ENCODE measurements at places on chromosomes 7 and 10.

DNA sequence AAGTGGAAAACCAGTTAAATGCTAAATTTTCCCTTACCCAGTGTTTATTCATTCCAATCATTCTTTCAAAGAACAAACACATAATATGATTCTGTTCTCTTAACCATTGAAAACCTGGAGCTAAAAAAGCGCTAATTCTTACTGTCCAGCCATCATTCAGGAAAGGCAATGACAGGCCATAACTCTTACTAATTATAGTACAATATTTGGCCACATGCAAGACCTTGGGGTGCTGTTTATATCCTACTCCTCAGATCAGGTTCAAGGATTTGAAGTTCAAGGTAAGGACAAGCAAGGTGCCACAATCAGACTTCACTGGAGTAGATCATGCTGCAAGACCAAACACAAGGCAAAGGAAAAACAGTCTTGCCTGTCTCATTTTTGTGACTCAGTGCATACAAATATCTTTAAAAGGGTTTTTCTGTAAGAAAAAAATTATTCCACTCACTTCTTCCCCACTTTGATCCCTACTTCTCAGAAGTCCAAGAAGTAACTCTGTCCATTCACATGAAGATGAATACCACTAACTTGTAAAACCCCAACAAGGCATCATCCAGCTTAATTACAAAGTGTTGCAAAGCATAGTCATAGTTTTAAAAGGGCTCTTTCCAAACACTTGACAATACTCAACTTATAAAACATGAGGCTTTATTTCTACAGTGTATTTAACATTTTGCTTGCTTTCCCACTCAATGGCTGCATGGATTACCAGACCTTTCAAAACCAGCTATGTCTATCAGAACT is 153.0 kb downstream of the DOCK4 start:
- DNase-seq: no peak

DNA sequence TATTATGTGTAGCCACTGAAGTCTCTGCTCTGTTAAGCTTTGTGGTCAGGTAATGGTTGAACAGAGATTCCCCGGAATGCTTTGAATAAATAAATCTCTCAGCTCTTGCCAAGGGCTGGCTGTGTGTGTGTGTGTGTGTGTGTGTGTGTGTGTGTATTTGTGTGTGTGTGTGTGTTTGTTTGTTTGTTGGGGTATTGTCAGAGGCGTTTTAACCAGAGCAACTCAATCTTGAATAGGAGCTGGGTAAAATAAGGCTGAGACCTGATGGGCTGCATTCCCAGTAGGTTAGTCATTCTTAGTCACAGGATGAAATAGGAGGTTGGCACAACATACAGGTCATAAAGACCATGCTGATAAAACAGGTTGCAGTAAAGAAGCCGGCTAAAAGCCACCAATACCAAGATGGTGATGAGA is 256.2 kb upstream of the CACNA2D1 start:
- no peak for DNase-seq

GRCh38 chr10:48541144-48541795 is 63.6 kb downstream of the ARHGAP22 start:
- DNase-seq: no peak

GRCh38 chr7:151806204-151806603 is 70.7 kb downstream of the PRKAG2 start:
- DNase-seq: no peak

- no peak for DNase-seq
Observed at GRCh38 chr7:71735961-71736556, 604.1 kb downstream of the GALNT17 start.

DNA sequence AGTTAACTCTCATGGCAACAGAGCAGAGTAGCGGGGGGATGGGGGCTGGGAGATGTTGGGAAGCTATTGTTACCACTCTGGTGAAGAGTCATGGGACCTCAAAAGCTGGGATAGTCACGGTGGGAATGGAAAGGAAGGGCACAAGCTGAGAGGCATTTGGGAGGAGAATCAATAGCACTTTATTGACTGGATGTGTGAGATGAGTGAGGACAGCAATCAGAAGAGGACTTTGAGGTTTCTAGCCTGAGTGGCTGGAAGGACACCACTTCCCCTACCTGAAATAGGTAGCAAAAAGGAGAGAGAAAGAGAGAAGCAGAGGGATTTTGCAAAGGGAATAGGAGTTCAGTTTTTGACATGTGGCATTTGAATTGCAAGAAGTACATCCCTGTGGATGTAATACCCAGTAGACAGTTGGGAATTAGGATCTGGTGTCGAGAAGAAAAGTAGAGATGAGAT is 27.2 kb downstream of the SCD start:
- no peak for DNase-seq

GRCh38 chr10:98086837-98087708 is 47.4 kb upstream of the R3HCC1L start:
- DNase-seq: no peak

DNA sequence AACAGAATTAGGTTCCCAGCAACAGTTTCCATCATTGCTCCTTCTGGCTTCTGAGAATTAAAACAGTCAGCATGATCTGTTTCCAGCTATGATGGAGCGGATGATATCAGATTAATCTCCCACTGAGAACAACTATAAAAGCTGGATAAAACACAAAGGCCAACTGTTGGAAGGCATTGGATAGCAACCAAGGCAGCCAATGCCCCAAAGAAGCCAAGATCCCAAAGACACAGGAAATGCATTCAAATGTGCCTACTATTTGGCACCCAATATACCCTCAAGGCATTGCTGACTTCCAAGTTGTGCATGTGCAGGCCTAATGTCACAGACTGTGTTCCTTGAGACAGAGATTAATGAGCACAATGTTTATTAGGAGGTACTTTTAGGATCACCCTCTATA is 259.3 kb downstream of the ARHGAP12 start:
- no peak for DNase-seq

GRCh38 chr10:128525444-128525843 is 399.2 kb upstream of the MKI67 start:
- no peak for DNase-seq

DNA sequence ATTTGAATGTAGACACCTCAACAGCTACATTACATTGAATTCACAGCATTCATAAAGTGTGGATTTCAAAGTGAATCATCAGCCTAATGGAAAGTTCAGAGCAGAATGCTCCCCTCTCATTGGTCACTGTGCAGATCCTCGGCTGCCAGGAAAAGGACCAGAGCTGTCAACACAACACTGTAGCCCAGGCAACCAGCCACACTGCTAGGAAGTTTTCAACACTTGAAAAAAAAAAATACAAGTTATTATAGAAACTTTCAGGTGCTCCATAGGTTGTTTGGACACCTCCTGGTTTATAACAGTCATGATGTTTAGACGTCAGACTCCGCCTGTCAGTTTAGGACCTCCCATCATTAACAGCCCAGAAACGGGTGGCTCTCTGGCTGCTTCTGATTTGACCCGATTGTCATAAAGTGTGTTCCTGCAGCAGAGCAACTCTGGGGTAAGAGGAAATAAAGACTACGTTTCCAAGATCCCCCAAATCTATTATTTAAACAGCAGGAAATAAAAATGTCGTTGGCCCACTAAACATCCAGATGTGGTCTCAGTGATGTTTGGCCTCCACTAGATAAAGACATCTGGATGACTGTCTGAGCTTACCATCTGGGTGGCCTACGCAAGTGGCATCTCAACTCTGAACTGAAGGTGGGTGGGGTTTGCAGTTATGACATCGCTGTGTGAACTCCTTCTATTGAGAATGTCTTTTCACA is 117.4 kb downstream of the CABCOCO1 start:
- DNase-seq: no peak

DNA sequence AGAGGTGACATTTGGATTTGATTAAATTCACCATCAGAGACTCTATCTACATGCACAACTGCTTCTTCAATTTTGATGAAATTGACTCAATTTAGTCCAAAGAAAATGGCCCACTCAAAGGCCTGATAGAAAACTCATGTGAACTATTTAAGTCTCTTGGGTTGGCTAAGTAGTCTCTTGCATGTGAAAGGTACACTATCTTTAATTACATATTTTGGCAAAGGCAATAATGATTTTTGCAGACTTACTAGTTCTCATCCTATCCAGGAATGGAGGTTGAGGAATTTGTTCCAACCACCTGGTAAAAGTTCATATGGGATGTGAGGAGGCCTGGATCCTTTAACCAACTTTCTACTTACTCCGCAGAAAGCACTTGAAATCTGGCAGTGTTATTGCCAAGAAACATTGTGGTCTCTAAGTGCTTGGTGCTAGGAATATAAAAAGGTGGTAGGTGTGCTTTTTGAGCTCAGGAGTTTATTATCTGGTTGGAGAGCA is 618.6 kb upstream of the MKI67 start:
- DNase-seq: no peak

- no peak for DNase-seq
Observed at GRCh38 chr7:8113184-8113583, 144.6 kb downstream of the GLCCI1 start.

DNA sequence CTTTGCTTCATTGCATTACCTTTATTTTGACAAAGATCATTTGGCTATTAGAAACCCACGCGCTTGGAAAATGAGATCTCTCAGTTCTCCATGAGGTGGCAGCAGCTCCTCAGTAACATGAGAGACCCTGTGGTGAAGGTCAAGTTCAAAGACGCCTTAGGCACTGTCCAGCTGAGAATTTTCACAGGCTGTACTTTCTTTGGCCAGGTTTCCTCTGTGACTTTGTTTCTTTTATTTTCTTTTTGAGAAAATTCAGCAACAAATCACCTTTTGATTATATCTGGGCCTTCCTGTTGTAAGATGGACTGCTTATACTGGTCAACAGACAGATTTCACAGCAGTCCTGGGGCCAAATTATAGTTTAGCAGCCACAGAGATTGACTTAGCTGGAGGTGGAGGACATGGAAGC is 54.5 kb downstream of the RAB18 start:
- DNase-seq: peak; percentile 22

DNA sequence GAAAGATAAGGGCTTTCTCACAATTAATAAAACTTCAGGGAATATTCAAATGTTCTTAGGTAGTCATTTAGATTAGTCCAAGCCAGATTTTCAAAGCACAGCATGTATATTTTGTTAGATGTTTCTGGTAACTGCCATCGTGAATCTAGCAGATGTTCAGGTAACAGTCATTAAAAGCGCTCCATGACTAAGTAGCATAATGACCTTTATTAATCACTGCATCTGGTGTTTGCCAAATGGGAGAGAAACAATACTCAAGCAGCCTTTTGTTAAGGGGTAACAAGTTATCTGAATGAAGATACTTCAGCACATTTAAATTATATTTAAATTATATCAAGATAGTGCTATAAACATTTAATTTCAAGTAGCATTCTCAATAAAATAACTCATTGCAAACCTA is 47.5 kb downstream of the USP6NL start:
- DNase-seq: no peak

- DNase-seq: no peak
Observed at GRCh38 chr10:132616170-132616995, 78.8 kb downstream of the INPP5A start.

DNA sequence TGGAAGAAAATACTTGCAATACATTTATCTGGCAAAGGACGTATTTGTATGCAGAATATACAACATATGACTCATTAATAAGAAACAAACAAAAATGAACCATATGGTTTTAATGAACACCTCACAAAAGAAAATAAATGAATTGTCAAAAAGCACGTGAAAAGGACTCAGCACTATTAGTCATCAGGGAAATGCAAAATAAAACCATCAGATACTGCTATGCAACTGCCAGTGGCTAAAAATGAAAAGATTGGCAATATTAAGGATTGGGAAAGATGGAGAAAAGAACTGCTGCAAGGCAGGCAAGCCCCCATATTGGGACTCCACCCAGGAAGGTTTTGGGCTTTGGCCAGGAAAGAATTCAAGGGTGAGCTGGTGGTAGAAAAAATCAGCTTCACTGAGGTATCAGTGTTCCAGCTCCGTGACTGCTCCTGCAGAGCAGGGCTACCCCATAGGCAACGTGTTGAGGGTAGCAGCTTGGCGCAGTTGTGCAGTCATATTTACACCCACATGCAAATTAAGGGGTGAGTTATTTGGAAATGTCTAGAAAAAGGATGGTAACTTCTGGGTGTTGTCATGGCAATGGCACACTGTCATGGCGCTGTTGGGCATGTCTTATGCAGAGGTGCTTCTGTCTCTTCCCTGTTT is 72.7 kb downstream of the CUBN start:
- DNase-seq: no peak

DNA sequence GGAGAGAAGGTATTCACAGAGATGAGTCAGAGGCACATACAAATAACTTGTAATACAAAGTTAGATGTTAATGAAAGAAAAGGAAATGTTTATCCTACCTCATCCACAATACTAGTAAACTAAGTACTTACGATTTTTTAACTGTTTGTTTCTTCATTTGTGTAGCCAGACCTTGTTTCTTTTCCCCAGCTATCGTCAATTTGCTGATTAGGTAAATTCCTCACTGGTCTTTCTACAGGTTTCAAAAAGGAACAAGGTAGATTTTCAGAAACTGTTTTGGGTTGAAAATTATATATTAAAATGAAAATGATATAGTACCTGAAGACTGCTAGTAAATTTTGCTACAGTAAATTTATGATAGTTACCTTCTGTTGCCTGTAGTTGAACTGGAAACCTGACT is 56.6 kb downstream of the PON1 start:
- no peak for DNase-seq

GRCh38 chr10:102994531-102995295 is 76.6 kb downstream of the CNNM2 start:
- DNase-seq: no peak

DNA sequence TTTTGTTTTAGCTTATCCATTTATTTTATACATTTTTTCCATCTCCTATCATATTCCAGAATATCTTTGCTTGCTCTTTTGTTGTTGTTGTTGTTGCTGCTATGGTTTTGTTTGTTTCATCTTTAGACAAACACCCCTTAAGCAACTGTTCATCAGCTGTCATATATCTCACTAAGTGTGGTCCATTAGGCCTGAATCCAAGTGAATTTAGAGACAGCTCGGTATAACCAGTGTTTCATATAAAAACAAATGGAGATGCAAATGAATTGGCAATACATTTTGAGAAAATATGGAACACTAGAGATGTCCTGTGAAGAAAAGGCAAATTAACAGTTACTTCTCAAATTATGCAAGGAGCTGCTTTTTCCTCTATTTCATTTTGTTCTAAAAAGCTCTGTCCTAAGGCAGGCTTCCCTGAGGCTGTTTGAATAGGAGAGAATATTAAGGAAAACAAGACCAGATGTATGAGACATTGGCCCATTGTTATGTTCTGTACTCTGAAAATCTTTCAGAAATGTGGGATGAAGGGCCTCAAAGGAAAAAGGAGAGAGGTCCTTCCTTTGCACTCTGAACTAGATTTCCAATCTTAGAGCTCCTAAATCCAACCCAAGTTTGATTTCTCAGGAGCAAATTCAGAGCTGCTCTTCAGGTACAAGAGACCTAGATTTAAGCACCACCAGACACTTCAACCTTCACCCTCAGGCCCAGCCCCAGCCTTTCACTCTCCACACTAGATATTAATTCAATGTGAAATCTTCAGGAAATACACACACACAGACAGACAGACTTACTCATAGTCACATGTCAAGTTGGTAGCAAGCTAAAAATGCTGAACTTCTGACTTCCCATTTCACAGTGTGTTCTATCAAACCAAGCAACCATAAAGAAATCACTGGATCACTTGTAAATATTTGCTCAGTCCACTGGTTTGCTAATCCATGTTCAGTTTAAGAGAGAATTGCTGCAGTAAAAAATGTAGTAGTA is 5.4 kb downstream of the TFEC start:
- DNase-seq: no peak

GRCh38 chr7:130994378-130995115 is 260.5 kb upstream of the KLF14 start:
- no peak for DNase-seq
